ENCODE measurements at places on chromosomes 7 and 10. TPM values are rescaled to one million over a fixed set of nuclear protein-coding genes. Genes with fewer than 3 reads are reported as not detected.

GRCh38 chr7:55120501-55121198 is 101.8 kb downstream of the EGFR start:
- DNase-seq = no peak

The HYAL4 gene
- polyA plus RNA-seq = 0.86 TPM

The CUBN gene
- polyA plus RNA-seq = 276 TPM

- no peak for DNase-seq
Measured at GRCh38 chr7:137727413-137727812, 119.4 kb downstream of the DGKI start.

The CNNM1 gene
- polyA plus RNA-seq = 1.8 TPM
